ENCODE measurements at places on chromosomes 5 and 9. TPM values are rescaled to one million over a fixed set of nuclear protein-coding genes. Genes with fewer than 3 reads are reported as not detected.
A peak's percentile ranks its signal among the peaks of the same experiment; 100 is the strongest.

The BNC2 gene
- 3.7 TPM for total RNA-seq

The ACTBL2 gene
- not detected for total RNA-seq

The NDUFS6 gene
- 30.7 TPM for total RNA-seq

The MEGF9 gene
- total RNA-seq: 9.8 TPM

The SPIN1 gene
- 37.2 TPM for total RNA-seq

DNA sequence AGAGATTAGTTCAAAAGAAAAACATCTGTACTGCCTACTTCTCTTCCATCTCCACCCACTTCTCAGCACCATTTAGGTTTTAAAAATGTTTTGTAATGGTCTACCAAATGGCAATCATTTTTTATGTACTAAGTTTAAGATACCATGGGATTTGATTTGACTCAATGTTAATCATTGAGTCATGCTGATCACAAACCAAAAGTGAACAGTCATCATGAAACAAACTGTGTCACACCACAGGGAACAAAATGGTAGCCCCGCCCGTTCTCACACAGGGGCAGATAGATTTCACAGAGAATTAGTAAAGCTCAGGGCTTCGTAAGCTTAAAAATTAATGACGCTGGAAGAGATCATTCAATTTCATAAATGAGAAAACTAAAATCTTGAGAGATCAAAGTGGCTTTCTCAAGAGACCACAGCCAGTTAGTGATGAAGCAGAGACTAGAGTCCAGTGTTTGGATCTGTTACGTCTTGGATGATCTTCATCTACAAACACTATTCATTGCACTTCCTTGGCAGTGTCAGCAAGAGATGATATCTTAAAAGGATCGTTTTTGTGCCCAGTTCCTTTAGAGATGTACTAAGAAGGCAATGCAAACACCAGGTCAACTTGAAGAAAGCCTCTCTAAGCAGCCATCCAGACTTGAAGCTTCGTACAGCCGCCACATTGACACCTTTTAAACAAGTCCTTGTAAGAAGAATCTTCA is 33.9 kb upstream of the TRIO start:
- ATAC-seq: peak; percentile 73

DNA sequence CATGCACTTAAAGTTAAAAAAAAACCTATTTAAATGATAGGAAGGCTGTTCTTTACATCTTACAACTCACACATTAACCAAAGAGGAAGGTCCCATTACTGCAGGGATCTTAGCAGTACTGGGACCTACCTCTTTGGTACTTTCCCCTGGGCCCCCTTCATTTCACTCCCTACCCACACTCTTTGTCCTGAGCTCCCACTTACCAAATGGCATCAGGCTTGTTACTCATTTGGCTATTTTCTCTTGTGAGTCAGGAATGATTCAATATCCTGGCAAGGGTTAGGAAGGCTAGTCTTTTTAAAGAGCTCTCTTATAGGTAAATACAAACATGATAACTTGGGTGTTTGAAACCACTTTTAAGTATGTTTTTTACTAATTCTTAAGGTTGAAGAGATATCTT is 117.4 kb upstream of the ELL2 start:
- ATAC-seq: peak; percentile 87

- ATAC-seq: peak; percentile 7
Measured at GRCh38 chr9:19464061-19464763, 55.4 kb downstream of the ACER2 start.

GRCh38 chr9:2545881-2546490 is 75.6 kb upstream of the VLDLR start:
- no peak for ATAC-seq

DNA sequence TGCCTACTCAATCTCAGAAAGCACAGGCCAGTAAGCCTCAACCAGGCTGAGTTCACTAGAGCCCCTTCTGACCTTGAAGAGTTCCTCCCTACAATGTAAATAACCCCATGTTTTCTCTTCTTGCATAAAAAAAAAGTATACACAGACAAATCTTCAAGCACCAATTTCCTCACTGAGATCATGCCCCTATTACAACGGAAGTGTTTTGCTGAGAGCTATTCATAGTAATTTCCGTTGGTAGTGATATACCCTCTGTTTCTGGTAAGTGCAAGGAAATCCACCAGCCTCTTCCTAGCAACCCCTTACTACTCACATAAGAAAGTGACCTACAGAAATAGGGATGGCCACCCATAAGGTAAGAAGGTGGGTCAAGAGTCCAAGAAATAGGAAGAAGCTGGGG is 76.4 kb upstream of the TARS1 start:
- no peak for ATAC-seq

GRCh38 chr5:149337736-149338135 is 7.6 kb upstream of the GRPEL2 start:
- no peak for ATAC-seq

DNA sequence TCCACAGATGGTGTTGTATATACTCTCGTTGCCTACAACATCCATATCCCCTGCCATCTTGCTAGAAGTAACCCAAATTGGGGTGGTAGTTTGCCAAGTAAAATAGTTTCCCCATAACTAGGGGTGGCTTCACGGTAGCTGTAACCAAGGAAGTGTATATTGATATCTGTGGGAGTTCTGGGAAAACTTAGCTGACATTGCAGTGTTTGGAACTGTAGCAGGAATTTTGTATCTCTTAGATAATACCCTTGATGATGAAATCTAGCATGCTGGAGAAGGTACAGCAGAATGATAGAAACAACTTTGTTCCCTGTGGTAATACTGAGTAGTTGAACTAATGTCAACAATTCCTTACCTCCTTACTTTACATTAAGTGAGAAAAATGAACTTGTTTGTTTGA is 29.8 kb downstream of the FBXL7 start:
- no peak for ATAC-seq

GRCh38 chr5:150516011-150516410 is 8.1 kb downstream of the NDST1 start:
- ATAC-seq: no peak

GRCh38 chr9:6640268-6641051 is 5.1 kb downstream of the GLDC start:
- ATAC-seq: peak; percentile 62

DNA sequence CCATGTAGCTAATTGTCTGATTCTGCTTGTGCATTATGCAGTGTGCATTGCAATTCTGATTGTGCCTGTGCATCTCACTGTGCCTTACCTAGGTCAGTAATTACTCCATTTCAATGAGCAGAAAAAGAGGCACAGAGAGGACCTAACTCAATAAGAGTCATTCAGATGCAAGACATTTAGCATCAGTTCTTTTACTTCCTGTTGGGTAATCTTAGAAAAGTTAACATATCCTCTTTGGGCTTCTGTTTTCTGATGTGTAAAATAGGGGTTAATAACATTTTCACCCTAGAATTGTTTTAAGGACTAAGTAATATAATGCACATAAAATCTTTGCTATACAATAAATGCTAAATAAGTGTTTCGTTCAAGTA is 7.0 kb upstream of the DCTN4 start:
- ATAC-seq: no peak

- ATAC-seq: peak; percentile 70
Measured at GRCh38 chr5:132103332-132103951, 29.9 kb downstream of the CSF2 start.

DNA sequence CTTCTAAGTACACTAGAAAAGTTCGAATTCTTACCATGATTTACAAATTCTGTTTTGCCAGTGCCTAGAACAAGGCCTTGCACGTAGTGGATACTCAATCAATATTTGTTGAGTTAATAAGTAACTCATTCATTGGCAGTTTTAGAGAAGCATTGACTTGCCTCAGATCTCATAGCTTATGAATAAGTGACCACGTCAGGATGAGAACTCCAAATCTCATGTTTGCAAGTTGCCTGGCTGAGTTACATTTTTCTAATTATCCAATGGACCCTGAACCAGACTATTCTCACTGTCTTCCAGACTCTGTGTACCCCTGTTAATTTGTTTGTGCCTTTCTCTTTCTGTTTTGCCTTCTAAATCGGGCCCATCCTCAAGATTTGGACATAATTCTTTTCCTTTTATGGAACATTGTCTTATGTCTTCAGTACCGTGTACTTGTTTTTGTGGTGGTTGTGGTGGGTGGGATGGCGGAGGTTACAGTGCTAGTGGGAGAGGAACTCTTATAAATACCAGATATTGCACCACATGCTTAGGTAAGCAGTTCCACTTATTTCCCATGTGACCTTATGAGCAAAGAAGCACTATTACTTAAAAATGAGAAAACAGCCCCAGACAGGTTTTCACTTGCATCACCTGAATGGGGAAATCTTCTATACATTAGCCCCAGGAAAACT is 96.3 kb downstream of the UNC13B start:
- peak; percentile 46 for ATAC-seq

DNA sequence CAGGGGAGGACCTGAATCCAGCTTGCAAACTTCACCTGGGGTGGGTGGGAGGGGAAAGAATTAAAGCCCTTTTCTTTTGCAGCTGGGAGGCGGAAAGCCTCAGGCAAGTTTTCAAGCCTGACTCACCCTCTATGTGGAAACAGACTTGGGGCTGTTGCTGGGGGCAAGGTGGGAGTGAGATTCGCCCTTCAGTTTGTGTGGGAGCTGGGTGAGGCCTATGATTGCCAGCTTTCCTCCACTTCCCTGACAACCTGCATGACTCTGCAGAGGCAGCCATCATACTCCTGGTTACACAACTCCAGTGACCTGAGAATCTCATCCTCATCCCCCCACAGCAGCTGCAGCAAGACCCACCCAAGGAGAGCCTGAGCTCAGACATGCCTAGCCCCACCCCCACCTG is 43.2 kb upstream of the SREK1 start:
- no peak for ATAC-seq

- no peak for ATAC-seq
Measured at GRCh38 chr9:22111954-22112247, 102.8 kb upstream of the CDKN2B start.

DNA sequence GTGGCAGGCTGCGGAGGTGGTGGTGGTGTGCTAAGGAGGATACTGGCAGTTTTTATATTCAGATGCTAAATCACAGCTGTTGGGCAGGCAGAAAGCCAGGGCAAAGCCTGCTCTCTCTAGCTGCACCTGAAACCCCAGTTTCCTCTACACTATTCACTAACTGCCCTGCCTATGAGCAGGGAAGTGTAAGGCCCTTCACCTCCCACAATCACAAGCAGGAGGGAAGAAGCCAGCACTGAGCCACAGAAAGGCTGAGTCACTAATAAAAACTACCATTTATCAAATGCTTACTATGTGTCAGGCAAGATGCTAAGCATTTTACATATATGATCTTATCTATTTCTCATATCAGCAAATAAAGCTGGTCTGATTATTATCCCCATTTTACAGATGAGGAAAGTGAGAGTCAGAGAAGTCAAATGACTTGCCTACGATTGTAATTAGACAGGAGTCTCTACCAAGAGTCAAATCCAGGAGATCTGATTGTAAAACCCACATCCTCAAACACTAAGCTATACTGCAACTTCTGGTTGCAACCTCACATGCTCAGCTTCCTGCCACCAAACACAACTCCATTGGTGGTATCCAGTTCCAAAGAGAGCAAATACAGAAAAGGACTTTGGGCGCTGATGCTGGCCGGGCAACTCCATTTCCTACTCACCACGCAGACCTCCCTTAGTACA is 17.7 kb upstream of the IL6ST start:
- ATAC-seq: peak; percentile 36

DNA sequence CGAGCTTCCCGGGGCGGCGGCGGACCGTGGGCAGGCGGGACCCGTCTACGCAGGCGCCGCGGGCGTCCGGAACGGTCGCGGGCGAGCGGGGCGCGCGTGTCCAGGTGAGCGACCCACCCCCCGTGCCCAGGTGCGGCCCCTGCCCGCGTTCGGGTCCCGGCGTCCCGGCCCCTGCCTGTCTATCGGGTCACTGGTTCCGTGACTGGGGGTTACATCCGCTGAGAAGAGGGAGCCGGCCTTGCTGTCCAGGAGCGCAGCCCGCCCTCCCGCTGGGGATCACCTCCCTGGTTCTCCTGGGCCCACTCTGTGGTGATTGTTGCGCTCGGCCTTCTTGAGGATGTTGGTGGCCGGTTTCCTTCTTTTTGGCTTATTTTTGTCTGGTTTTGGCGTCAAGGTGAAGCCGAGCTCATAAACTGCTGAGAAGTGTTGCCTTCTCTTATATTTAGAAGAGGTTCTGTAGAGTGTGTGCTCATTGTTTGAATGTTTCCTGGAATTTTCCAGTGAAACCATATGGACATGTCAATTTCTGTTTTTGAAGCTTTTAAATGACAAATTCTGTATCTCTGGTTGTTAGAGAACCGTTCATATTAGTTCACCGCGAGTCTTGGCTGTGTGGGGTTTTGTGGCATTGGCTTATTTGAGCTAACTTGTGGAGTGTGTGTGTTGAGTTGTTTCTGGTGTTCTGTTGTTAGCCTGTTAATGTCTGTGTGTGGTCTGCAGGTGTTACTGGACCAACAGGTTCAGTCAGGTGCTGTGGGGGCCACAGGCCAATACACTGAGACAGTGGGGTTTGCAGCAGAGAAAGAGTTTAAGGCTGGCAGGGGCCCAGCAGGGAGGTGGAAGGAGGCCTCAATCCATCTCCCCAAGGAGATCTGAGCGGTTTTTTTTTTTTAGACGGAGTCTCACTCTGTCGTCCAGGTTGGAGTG is 621 bp downstream of the CEP72 start:
- peak; percentile 14 for ATAC-seq

GRCh38 chr5:2465383-2465782 is 286.1 kb downstream of the IRX2 start:
- ATAC-seq: no peak

DNA sequence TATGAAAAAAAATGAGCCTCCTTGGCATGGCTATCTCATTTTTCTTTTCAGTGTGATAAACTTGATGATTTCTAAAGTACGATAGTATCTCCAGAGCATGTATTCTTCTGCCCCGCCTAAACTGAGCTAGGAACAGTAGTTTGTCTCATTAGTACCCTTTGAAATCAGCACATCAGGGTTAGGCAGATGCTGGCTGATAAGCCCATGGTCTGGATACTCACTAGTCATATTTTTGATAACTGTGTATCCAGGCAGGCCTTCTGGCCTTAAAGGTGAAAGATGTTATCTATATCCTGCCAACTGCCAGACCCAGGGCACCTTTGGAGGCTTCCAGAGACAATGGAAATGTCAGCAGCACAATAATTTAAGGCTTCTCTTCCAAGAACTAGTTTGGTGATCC is 103.8 kb downstream of the GIN1 start:
- ATAC-seq: no peak

DNA sequence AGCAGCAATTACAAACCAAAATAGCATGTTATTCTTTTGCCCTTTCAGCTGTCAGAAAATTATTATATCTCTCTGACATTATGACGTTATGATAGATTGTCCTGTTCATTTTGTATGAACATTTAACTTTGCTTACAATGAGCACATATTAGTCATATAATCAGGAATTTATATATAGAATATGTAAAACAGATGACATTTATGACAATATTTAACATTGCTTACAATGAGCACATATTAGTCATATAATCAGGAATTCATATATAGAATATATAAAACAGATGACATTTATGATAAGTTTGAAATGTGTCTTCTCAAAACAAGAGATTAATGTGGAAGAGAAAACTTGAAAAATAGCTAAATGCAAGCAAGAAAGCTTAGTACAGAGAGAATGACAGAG is 1180.2 kb downstream of the CDH12 start:
- no peak for ATAC-seq

GRCh38 chr5:55160493-55161209 is 680 bp downstream of the GPX8 start:
- ATAC-seq: peak; percentile 77

- ATAC-seq: no peak
Measured at GRCh38 chr9:124198331-124198730, 59.4 kb upstream of the NEK6 start.

GRCh38 chr5:79091064-79091463 is 20.5 kb upstream of the BHMT start:
- ATAC-seq: no peak

Data from esophagus mucosa (tissue), 1 donor.